NT2/D1 (cell line): ENCODE measurements at places on chromosomes 3 and 15.
A peak's percentile ranks its signal among the peaks of the same experiment; 100 is the strongest.

DNA sequence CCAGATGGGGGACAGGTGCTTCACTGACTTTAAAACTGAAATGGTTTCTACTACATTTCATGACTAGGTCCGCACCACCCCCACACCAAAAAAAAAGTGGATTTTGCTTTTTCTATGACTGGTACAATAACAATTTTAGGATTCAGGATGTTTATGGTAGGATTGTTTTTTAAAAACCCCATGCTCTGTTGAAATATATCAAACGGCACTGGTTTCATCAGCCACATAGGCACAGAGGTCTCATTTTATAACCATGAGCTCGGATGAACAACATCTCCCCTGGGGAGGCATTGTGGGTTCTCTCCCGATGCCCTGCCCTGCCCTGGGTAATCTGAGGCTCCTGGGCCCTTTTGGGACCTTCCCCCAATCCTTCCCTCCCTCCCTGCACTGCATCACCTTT is 202.7 kb upstream of the KBTBD8 start:
- DNase-seq: no peak

GRCh38 chr3:182294256-182294655 is 499.0 kb upstream of the ATP11B start:
- DNase-seq: no peak

- no peak for DNase-seq
Observed at GRCh38 chr3:133880886-133881455, 14.7 kb downstream of the RAB6B start.

DNA sequence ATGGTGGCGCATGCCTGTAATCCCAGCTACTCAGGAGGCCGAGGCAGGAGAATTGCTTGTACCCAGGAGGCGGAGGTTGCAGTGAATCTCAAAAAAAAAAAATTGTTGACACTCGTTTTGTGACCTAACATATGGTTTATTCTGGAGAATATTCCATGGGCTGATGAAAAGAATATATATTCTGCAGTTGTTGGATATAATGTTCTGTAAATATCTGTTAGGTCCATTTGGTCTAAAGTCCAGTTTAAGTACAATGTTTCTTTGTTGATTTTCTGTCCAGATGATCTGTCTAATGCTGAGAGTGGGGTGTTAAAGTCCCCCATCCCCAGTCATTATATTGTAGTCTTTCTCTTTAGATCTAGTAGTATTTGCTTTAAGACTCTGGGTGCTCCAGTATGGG is 15.6 kb downstream of the IL20RB start:
- no peak for DNase-seq

GRCh38 chr15:36579792-36580431 is 486 bp downstream of the CDIN1 start:
- DNase-seq: no peak

- no peak for DNase-seq
Observed at GRCh38 chr15:85607842-85608241, 186.9 kb downstream of the KLHL25 start.

DNA sequence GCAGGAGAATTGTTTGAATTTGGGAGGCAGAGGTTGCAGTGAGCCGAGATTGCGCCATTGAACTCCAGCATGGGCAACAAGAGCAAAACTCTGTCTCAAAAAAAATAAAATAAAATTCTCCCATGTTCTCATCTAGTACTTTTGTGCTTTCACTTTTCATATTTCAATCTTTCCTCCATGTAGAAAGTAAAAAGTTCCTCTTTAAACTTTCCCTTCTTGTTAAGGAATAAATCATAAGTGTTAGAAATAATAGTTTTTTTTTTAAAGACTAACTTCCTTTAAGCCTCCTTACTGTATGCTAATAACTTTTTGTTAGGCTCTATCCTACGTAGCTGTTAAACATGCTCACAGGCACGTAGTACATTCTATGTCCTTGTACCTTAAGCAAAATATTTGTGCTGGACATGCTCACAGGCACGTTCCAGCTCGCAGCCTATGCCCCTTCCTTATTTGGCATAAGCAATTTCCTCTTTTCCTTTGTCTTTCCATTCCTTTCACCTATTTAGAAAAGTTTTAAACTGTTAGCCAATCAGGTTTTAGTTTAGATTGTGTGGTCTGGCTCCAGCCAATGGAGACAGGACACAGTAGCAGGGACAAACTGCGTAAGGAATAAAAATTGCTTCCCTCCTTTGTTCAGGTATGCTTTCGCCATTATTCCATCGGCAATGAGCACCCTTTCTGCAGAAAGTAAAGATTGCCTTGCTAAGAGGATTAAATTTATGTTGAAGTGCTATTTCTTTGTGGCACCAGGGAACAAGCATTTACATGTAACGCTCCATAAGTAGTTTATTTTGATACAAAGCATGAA is 38.9 kb upstream of the PIK3CB start:
- DNase-seq: no peak

- no peak for DNase-seq
Observed at GRCh38 chr3:59258550-59259260, 208.9 kb upstream of the CFAP20DC start.

- DNase-seq: peak; percentile 89
Observed at GRCh38 chr3:184777566-184778356, 34.2 kb upstream of the VPS8 start.

GRCh38 chr3:164864454-164864853 is 213.8 kb downstream of the SI start:
- no peak for DNase-seq

- no peak for DNase-seq
Observed at GRCh38 chr3:2511356-2511755, 412.7 kb downstream of the CNTN4 start.

GRCh38 chr3:117562000-117562399 is 852.4 kb downstream of the TUSC7 start:
- DNase-seq: no peak

DNA sequence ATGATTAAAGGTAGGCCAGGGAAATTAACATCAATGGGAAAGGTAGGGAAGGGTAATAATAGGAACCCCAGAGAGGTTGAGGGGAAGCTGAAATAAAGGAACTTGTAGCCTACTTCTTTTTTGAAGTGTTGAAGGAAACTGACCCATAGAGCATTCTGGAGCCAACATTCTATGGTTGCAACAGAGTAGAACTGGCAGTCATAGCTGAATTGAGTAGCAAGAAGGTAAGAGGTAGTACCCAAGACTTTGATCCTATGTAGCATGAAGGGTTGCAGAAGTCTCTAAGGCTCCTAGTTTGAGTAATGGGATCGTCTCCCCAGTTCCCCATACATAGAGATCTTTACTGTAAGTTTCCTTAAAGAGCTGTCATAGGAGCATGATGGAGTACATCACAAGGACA is 7.4 kb upstream of the ZNF774 start:
- no peak for DNase-seq

DNA sequence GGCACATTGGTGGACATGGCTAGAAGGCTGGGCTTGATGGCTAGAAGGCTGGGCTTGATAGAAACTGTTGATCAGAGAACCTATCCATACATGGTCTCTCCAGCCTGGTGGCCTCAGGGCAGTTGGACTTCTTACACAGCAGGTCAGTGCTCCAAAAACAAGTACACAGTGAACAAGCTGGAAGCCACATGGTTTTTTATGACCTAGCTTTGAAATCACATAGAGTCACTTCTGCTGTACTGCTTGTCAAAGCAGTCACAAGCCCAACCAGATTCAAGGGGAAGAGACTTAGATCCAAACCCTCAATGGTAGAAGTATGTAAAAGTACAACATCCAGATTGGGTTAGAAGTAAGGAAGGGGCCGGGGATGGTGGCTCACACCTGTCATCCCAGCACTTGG is 89.4 kb upstream of the HES1 start:
- DNase-seq: no peak

DNA sequence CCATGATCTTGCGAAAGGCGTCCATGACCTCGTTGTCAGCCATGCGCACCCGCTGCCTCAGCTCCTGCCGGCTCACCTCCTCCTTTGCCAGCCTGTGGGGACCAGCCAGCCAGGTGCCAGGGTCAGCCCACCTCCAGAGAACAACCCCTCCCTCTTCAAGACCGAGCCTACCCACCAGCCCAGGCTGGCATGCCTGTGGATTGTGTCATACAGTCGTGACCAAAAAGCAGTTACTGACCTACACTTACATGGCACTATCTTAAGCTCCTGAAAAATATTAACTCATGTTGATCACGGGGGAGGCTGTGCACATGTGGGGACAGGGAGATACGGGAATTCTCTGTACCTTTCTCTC is 10.7 kb upstream of the CAMK1 start:
- DNase-seq: no peak

- DNase-seq: no peak
Observed at GRCh38 chr3:104750581-104750980, 616.1 kb upstream of the ALCAM start.

DNA sequence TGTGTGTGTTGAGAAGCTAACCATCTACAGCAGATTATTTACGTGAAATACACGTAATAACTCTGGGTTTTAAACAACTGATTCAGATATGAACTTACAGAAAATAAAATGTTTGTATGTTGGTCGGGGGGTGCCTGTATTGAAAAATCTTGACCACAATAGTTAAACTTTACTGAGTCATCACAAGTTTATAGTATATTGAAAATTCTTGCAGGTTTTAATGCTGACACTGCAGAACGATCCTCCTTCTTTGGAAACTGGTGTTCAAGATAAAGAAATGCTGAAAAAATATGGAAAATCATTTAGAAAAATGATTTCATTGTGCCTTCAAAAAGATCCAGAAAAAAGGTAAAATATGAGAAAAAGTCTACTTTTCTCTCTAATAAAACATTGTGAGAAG is 41.3 kb upstream of the SLC22A13 start:
- no peak for DNase-seq

- no peak for DNase-seq
Observed at GRCh38 chr3:11513817-11514135, 129.9 kb downstream of the VGLL4 start.

- no peak for DNase-seq
Observed at GRCh38 chr15:33384307-33384706, 73.5 kb downstream of the RYR3 start.

DNA sequence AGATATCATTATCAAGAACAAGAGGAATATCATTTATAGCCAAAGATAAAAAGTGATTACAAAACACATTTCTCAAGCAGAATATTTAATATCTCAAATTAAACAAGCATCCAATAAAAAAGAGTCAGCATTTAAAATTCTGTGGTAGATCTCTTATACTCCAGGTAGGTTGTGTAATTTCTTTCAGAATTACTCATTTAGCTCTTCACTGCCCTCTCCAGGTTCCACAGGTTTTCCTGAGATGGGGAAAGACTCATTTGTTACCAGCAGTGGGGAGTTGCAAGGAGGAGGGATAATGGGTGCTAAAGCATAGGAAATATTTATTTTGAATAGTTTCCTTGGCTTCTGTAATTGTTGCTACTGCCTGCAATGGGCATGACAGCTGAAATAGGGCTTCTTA is 83.1 kb upstream of the RASGRP1 start:
- DNase-seq: no peak

- DNase-seq: no peak
Observed at GRCh38 chr3:10933470-10933804, 59.1 kb upstream of the SLC6A1 start.

GRCh38 chr3:9422712-9423424 is 25.5 kb downstream of the SETD5 start:
- DNase-seq: no peak

DNA sequence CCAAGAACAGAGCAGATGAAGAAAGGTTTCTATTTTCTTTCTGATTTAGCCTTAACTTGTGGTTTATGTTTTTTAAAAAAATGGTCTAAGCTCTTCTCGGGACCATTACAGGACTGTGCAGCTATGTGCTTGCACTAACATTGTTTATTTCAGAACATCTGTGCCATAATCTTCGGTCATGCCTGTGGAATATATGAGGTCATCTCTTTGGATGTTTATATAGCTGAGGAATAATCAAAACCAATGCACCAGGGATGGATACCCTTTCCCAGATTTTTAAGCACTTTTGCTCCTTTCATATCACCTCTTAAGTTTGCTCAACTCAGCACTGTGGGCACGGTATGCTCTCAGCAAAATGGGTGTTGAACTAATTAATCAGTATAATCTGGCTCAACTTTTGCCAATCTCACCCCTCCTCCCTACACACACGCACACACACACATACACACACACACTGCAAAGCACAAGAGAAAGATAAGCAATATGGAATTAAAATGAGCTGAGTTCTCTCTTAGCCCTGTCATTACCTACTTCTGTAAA is 268.5 kb upstream of the TMC3 start:
- no peak for DNase-seq

DNA sequence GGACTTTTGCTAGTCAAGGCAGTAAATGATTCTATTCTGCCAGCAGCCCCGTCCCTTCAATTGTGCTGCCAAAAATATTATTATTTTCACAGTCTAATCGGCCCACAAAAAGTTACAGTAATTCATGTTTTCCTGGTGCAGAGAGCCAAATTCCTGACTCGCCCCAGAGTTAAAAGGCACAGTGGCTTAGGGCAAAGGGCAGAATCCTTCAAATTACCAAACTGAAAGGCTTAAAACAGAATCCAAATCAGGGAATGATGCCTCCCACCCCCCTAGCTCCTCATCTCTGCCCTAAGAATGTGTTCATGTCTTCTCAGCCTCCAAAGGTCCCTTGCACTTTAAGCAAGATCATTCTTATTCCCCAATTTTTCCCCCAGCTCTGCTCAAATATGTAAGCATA is 477.8 kb upstream of the PROK2 start:
- no peak for DNase-seq

DNA sequence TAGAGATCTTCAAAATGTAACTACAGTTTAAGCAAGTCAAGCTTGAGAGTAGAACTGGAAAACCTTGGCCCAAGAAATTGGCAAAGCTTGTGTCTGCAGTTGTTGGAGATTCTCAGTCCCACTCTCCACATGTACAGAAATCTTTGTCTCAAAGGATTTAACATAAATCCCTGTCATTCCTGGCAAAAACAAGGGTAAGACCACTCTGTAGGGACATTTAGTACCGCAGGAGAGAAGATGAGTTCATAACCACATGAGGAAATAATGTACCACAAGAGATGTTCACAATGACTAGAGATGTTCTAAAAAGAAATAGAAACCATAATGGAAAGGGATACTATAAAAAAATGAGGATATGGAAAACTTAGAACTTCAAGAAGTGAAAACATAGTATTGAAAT is 73.7 kb downstream of the RAB7A start:
- no peak for DNase-seq

DNA sequence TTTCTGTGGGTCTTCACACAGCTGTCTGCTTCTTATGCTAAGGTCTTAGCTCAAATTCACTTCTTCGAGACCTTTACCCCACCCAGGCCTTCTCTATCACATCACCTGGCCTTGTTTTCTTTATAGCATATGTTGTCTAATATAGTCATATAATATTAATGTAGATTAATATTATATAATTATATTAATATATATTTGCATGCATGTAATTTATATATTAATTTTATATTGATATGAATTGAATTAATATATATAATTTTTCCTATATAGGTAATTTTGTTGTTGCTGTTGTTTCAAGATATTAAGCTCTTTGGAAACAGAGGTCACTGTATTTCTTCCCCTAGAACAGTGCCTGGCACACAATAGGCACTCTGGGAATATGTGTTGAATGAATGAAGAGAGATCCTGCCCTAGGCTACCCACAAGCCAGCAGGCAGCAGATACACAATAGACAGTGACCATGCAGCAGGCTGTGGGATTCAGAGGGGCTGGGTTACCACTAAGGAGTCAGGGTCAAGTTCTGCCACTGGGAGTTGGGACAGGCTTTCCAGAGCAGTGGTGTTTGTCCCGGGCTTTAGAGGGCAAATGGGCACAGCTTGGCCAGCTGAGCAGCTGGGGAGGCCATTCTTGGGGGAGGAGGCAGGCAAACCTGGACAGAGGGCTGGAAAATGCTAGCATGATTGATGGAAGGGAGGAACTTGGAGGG is 126.3 kb downstream of the DNAJB8 start:
- DNase-seq: no peak
